ENCODE measurements at places on chromosomes 7 and 10. TPM values are rescaled to one million over a fixed set of nuclear protein-coding genes. Genes with fewer than 3 reads are reported as not detected.

The CXCL12 gene
- 116 TPM for total RNA-seq

DNA sequence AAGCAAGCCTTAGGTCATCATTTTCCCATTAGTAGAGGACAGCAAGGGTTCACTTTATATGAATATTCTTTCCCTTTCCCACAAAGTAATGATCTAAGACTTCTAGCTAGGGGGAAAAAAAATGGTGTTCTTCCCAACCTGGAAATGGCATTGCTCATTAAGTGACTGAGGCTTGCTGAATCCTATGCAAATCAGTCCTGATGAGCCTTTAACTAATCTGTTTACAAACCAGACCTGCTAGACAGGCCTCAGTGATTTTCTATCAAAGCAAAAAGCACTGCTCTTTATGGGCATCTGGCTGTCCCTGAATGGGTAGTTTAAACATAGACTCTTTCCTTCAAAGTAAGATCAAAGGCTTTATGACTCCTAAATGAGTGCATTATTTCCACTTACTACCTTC is 146.3 kb downstream of the HIBADH start:
- no peak for DNase-seq

GRCh38 chr10:90352288-90352687 is 505.6 kb downstream of the HTR7 start:
- DNase-seq = no peak

- no peak for DNase-seq
Measured at GRCh38 chr10:103715430-103715829, 139.9 kb downstream of the SH3PXD2A start.

DNA sequence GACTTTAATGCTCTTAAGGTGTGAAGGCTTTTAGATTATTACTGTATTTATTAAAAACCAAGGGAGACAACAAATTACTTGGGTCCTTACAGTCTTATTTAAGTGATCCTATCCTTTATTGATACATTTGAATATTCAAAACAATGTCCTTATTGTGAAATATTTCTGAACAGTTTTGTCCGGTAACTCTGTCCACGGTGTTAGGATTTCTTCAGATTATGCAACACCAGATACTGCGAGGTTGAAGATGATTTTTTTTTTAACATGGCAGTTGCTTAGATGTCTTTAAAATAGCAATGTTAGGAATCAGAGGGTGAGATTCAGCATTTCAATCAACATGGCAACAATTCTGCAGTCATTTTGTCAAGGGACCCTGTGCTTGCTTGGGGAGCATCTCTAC is 176.5 kb downstream of the CSTF2T start:
- DNase-seq = no peak

DNA sequence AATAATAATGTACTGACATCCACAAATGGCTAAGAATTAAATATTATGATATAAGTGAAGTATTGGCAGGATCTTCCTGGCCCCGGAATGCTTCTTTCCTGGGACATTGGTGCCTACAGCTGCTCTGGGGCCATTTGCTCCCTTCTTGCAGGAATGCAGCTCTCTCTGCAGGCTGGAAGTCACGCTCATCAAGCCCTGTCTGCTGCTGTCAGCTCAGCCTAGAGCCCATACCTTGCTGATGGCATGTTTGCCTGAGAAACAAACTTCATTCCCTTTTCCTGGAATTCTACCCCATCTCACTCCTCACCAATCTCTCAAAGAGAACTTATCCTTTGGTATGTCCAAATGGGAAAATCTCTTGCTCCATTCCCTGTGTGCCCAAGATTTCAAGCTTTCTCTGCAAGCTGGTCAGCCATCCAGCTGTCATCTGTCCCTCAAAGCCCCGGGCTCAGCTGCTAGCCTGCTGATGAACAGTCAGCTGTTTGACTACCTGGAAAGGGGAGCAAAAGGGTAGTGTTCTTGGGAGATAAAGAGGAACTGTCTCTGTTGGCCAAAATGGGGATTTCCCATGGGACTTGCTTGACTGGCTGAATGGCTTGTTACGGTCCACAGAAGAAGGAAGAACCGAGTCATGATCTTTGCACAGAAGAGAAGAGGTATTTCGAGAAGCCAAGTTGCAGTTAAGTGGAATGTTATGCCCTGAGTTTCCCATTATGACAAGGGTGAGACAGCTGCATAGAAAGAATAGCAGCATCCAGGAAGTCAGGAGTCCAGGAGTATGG is 12.0 kb upstream of the RASSF4 start:
- DNase-seq = no peak

Data from right lobe of liver (tissue), 6 donors.